ENCODE measurements at places on chromosomes 4 and X.
A peak's percentile ranks its signal among the peaks of the same experiment; 100 is the strongest.

DNA sequence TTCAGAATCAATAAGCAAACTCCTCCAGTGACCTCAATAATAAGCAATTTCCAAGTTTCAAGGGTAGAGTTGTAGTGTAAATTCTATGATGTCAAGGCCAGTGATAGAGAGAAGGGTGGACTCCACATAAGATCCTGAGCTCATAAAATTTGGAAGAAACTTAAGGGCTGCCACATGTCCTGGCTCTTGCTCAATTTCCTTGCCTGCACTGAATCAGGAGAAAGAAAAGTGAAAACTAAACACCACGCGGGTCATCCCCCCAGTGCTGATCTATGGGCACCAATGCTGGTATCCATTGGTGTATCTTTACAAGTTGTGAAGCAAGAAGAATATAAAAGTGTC, 392.0 kb upstream of the INTU start:
- DNase-seq: no peak

- DNase-seq: no peak
Observed at GRCh38 chr4:152164561-152164960, 371.3 kb downstream of the FBXW7 start.

DNA sequence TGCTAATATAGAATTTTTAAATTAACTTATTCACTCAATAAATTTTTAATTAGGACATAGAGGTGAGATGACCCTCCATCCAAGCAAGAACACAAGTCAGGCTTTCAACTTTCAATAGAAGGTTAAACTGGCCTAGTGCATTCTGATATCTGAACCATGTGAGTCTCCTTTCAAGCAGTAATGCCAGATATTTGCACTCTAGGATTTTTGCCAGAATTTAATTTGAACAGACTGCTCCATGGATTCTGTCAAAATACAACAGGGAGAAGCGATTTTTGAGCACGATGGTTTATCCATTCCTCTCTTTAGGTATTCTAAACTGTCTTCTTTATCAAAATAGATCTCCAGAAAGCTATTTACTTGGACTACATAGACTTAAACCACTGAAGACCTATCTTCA, 72.0 kb upstream of the DCLK2 start:
- no peak for DNase-seq

DNA sequence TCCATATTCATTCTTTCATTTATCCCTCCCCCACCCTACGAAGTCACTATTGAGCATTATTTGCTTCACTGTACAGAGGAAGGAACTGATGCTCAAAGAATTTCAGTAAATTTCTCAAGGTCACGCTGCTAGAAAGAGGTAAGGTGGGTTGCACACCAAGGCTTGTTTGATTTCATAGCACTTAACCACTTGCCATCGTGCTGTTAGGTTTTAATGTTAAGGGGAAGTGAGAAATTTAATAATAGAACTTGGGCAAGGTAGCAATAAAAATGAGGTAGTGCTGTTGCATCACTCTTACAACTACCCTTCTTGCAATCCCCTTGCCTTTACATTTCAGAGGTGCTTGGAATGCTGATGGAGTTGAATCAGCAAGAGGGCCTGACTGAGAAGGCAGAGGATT, 343.1 kb downstream of the MID1IP1 start:
- DNase-seq: no peak

- DNase-seq: no peak
Observed at GRCh38 chr4:110088670-110089069, 109.7 kb downstream of the ELOVL6 start.

DNA sequence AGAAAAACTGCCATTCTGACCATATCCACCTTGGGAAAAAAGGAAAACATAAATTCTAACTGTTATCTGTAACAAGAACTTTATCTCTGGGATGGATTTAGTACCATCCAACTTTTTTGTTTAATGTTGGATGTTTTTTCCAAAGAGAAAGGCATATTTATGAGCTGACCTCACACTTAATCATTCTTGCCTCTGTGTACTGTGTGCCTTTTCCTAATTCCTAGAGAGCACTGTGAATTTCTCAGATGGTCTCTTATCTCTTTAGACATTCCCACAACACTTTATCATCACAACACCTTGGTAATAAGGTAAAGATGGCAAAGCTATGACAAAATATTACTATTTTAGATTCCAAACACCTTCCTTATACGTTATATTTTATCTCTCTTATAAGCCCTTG, 126.2 kb downstream of the COL4A6 start:
- no peak for DNase-seq

DNA sequence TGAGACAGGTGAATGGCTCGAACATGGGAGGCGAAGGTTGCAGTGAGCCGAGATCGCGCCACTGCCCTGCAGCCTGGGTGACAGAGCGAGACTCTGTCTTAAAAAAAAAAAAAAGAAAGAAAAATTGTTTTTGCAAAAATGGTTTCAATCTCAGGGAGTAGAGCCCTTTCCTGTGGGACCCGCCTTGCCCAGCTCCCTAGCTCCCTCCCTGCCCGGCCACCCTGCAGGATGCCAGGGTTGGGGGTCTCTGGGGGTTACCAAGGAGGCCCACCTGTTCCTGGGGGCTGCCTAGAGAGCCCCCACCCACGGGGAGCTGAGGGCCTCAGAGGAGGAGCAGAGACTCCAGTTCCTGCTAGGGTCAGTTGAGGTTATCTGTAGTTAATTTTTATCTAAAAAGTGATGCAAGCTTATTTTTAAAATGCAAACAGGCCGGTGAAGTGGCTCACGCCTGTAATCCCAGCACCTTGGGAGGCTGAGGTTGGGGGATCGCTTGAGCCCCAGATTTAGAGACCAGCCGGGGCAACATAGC, 18.7 kb upstream of the PLCXD1 start:
- no peak for DNase-seq

DNA sequence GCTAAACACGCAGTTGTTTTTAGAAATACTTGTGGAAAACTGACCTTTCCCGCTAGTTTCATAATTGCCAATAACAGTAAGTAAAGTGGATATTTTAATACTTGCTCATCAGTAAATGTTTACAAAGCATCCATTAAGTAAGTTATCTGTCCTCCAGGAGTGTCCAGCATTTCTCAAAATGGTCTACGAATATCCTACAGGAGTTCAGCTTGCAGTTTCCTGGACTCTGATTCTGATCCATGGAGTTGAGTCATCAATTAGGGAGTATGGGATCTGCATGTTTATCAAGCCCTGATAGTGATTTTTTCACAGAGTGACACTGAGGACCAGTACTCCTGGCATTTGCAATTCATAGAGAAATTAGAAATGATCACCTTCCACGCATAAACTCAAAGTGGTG, 325.2 kb upstream of the AADAT start:
- DNase-seq: no peak

DNA sequence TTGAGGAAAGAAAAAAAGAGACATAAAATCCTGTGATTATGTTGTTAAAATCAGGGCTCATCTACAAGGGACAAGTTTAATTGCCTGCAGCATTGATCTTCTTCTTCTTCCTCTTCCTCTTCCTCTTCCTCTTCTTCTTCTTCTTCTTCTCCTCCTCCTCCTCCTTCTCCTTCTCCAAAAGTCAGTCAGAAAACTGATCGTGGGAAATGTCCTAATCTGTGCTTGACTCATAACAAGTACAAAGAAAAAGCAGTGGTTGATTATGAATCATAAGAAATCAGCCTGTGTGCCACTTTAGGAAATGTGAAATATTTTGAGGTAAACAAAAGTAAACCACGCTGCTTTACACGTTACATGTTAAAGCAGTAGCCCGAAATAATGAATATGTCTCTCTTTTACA, 2.7 kb upstream of the ATP10D start:
- no peak for DNase-seq

GRCh38 chr4:6720202-6720699, 4.3 kb downstream of the BLOC1S4 start:
- DNase-seq: peak; percentile 56

GRCh38 chr4:140826701-140827027, 70.5 kb upstream of the TBC1D9 start:
- no peak for DNase-seq

DNA sequence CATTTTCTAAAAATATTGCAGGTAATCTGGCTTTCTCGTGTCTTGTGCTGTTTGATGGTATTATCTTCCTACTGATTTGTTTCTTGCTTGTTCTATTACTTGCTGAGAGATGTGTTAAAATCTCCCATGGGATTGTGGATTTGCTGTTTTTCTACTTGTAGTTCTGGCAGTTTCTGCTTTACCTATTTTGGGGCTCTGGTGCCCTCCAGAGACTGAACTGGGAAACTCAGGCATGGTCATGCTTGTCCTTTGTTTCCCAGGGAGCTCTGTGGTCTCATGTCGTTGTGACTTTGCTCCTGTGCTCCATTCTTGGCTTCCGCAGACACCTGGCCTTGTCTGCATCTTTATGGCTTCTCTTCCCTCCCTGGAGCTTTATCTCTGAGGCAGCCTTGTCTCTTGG, 39.5 kb downstream of the NSD2 start:
- DNase-seq: no peak

GRCh38 chrX:20527558-20528011, 260.9 kb upstream of the RPS6KA3 start:
- no peak for DNase-seq

- DNase-seq: no peak
Observed at GRCh38 chr4:106603471-106603870, 234.9 kb upstream of the GIMD1 start.

GRCh38 chr4:31682796-31683195, 962.6 kb downstream of the PCDH7 start:
- no peak for DNase-seq

DNA sequence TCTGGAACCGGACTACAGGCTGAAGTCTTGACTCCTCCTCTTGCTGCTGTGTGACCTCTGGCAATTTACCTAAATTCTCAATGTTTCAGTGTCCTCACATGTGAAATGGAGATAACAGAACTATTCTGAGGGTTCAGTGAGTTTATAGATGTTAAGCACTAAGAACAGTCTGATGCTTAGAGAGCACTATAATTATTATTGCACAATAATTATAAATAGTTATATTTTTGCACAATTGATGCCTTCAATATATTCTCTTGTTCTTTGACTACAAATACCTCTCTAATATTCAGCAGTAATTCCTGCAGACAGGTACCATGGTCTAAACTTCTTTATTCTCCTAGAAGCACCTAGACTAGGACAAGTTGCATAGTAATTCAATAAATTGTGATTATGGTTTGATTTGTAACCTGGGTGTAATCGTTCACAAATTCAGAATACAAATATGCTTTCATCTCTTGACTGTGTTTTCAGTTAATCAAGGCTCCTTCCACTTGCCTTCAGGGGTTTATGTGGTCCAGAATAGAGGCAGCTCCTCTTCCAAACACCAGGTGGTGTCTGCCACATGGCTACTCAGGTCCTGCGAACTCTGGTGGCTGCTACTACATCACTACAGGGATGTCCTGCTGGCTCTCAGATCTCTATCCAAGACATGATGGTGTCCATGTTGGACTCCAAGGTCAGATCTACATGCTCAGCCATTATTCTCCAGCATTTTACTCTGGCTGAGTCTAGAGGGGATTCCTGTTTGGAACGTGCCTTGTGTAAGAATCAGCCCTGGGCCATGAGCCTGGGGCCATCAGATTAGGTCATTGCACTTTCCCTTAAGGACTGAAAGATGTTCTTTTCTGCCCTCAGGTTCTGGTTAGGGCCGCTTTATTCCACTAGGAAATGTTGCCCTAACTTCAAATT, 103.4 kb downstream of the QRFPR start:
- no peak for DNase-seq

- DNase-seq: no peak
Observed at GRCh38 chrX:111492085-111492484, 19.4 kb upstream of the SERTM2 start.

DNA sequence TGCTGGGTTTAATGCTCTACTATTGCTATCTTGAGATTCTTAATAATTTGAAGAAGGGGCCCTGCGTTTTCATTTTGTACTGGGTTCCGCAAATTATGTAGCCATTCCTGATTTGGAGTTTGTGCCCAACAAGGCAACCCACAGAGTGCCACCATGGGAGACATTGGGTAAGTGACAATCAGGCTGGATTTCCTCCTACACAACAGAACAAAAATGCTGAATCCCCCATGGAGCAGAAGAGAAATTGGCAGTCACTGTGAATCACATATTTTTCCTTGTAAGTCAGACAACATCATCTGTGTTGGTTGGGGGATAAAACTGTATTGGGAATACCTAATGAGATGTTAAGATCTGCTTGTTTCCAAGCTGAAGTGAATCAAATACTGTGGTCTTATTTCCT, 80.9 kb downstream of the CNGA2 start:
- no peak for DNase-seq

GRCh38 chr4:88660446-88661294, 37.0 kb downstream of the NAP1L5 start:
- DNase-seq: no peak

- DNase-seq: no peak
Observed at GRCh38 chr4:41039317-41039716, 175.0 kb downstream of the APBB2 start.

- no peak for DNase-seq
Observed at GRCh38 chrX:3178329-3178728, 137.1 kb downstream of the ARSF start.

DNA sequence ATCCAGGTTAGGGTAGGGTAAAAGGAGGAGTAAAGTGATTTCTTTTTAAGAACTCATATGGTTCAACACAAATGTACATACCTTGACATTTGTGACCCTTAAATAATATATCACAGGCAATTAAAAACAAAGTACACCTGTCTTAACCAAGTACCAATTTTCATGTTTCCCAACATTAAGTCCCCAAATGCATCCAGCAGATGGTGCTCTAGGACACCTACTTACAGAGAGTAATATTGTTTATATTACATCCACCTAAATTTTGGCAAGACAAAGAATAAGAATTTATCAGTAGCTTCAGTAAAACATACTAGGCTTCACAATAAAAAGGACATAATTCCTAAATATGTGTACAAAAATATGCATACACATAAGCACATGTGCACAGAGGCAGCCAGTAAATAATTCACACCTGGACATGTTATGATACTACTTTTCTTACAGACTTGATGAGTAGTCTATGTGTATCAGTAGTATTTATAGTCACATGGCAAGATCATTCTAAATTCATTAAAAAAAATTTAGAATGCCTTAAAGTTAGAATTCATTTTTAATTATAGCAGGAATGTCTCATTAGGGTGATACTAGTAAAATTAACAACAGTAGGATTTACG, 219.7 kb downstream of the DCLK2 start:
- no peak for DNase-seq

GRCh38 chrX:69022430-69022829, 142.8 kb downstream of the PJA1 start:
- DNase-seq: no peak

DNA sequence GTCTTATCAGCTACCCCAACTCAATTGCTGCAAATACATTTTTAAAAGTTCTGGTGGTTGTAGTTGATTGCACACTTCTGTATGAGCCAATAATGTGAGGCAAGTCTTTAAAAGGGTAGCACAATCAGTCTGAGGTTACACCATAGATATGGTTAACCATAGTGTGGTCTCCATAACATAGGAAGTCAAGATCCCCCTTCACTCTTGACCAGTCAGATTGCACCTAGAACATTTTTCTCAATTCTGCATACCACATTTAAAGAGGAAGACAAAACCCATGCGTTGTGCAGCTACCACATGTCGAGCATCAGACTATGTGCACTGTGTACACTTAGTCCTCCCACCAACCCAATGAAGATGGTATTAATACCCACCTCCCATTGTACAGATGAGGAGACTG, 26.5 kb upstream of the CYBB start:
- DNase-seq: no peak

Measured in stimulated activated naive B cell treated with anti-CD40 and anti-IgM and Interleukin-4, amounts not matched to agents 10 μg/mL and 1 μg/mL and 100 μg/mL, for 72 hours (primary cell).